ENCODE measurements at places on chromosomes 13 and 19. TPM values are rescaled to one million over a fixed set of nuclear protein-coding genes. Genes with fewer than 3 reads are reported as not detected.

CCDC70 gene
- not detected for total RNA-seq

DNA sequence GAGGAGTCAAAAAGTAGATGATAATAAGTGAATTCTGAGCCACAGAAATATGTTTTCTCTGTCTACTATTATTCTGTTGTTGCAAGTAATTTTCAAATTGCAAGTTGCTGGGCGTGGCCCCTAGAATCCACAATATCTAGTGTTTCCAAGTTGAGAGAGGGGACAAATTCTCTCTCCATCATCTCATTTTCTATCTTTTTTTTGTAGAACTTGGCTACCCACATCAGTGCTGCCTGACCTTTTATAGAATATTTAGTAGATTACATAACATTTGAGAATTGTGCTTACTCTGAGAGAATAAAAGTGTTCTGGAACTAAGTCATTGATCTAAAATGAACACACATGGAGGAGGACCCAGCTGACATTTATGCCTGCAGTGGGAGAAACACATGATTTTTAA lies 110.9 kb upstream of the CSNK1A1L start:
- DNase-seq: no peak
- no peak overlapping the region for H3K4me3 ChIP-seq
- no peak overlapping the region for H3K27ac ChIP-seq
- H3K27me3 ChIP-seq: peaks cover under 1% of the 10 kb centered on the region

GRCh38 chr13:43694146-43694664 lies 92.6 kb downstream of the ENOX1 start:
- H3K4me1 ChIP-seq: no peaks in the 10 kb centered on the region
- H3K27me3 ChIP-seq: no peaks in the 10 kb centered on the region
- H3K4me3 ChIP-seq: no peak overlapping the region
- DNase-seq: no peak
- no peak overlapping the region for H3K27ac ChIP-seq
- no peaks in the 10 kb centered on the region for H3K36me3 ChIP-seq

- no peak overlapping the region for H3K4me3 ChIP-seq
- DNase-seq: no peak
- H3K27ac ChIP-seq: peak overlapping the region; percentile 69
- H3K27me3 ChIP-seq: no peaks in the 10 kb centered on the region
Measured at GRCh38 chr19:41307090-41307875, 2.7 kb upstream of the CCDC97 start.

DNA sequence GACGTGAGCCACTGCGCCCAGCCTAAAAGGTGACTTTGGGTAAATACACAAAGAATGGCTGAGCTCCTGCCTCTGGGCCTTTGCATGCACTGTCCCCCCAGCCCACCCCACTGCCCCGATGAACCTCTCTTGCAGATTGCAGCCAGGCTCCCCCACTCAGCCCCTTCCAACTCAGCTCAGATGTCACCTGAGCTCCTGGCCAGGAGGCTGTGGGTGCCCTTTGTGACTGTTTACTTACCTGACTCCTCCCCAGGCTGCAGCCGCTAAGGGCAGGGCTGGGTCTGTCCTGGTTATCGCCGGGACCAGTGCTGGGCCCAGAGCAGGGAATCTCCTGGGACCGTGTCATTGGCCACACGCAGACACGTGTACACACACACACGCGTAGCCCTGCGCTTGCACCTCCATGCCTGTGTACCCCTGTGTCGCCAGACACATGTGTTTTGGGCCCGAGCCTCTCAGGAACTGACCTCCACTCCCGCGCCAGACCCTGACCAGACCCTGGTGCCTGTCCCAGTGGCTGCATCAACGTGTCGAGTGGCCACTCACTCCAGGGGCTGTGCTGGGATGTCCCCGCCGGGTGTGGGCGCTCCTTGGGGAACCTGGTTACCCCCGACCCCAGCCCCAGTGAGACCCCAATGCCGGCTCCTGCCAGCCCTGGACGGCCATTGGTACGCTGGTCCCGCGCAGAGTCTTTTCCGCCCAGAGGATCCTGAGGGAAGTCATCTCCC lies 18.7 kb downstream of the EFNA2 start:
- no peak overlapping the region for H3K4me3 ChIP-seq
- H3K36me3 ChIP-seq: no peaks in the 10 kb centered on the region
- no peaks in the 10 kb centered on the region for H3K4me1 ChIP-seq
- no peaks in the 10 kb centered on the region for H3K27me3 ChIP-seq

DNA sequence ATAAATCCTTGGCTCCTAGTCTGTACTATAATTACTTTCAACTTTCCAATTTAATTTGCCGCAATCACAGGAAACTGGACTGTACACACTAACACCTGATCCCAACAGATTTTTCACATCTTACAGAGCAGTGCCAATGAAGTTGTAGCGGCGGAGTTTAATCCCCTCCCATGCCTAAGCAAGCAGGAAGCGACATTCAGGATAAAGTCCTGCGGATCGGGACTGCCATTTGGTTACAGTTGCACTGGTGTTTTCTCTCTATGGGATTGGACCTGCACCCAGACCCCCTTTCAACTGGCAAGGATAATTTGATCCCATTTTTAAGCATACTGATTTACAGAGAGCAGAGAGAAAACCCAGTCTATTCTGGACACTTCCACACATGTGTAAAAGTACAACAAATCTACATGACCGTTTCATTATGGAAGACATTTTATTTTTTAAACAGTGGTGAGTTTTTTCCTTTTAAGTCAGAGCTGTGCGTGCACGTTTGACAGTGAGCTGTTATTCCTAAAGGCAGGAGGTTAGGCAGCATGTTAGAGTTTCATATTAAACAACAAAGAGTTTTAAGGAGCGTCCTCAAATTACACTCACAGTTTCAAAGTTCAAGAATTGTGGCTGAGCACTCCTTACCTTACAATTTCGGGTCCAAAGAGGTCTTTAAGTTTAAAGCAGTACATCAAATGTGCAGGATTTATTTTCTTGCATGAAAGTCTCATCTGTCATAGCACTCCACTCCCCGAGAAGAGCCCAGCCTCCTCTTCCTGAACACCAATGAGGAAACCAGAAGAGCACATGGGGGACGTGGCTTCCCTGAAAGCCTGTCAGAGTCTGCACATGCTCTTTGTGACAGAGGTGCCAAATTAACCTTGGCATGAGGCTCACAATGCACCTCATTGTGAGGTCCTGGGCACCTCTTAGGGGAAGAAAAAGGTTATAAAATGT lies 141.6 kb upstream of the RFC3 start:
- no peaks in the 10 kb centered on the region for H3K36me3 ChIP-seq
- no peaks in the 10 kb centered on the region for H3K4me1 ChIP-seq
- H3K27me3 ChIP-seq: no peaks in the 10 kb centered on the region
- peak overlapping the region; percentile 68 for H3K27ac ChIP-seq
- H3K4me3 ChIP-seq: peak overlapping the region; percentile 32

CNN1 gene
- total RNA-seq: 1.5 TPM

ITGBL1 gene
- total RNA-seq: 0.64 TPM

- H3K36me3 ChIP-seq: no peaks in the 10 kb centered on the region
- no peak for DNase-seq
- H3K4me1 ChIP-seq: no peaks in the 10 kb centered on the region
- no peaks in the 10 kb centered on the region for H3K27me3 ChIP-seq
- H3K4me3 ChIP-seq: no peak overlapping the region
- H3K27ac ChIP-seq: no peak overlapping the region
Measured at GRCh38 chr19:31160336-31160926, 188.8 kb downstream of the TSHZ3 start.

DNA sequence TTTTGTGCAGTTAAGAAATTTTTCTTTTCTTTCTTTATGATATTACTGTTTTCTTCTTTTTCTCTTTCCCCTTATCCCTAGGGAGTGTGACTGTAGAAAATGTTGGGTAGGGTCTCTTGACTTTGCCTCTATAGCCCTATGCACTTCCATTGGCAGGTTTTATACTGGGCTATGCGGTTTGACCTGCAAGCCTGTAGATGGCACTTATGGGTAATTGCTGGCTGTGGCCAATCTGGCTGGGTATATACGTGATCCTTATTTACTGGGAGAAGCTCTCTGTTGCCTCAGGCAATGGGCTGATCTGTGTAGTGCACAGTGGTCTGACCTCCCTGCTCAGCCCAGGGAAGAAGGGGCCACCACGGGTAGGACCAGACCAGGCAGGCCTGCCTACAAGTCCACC lies 78.8 kb downstream of the RAP2A start:
- H3K27me3 ChIP-seq: no peaks in the 10 kb centered on the region
- no peak overlapping the region for H3K4me3 ChIP-seq
- no peak overlapping the region for H3K27ac ChIP-seq

FCER2 gene
- total RNA-seq: not detected

GRCh38 chr13:30319655-30320054 lies 12.3 kb upstream of the KATNAL1 start:
- H3K4me3 ChIP-seq: no peak overlapping the region
- no peaks in the 10 kb centered on the region for H3K36me3 ChIP-seq
- no peak overlapping the region for H3K27ac ChIP-seq
- peaks cover 18% of the 10 kb centered on the region for H3K4me1 ChIP-seq
- no peak for DNase-seq
- H3K27me3 ChIP-seq: no peaks in the 10 kb centered on the region

- no peaks in the 10 kb centered on the region for H3K27me3 ChIP-seq
- no peaks in the 10 kb centered on the region for H3K4me1 ChIP-seq
- H3K36me3 ChIP-seq: no peaks in the 10 kb centered on the region
- DNase-seq: no peak
- no peak overlapping the region for H3K27ac ChIP-seq
- no peak overlapping the region for H3K4me3 ChIP-seq
Measured at GRCh38 chr19:46620716-46621115, 4.2 kb downstream of the PTGIR start.

DNA sequence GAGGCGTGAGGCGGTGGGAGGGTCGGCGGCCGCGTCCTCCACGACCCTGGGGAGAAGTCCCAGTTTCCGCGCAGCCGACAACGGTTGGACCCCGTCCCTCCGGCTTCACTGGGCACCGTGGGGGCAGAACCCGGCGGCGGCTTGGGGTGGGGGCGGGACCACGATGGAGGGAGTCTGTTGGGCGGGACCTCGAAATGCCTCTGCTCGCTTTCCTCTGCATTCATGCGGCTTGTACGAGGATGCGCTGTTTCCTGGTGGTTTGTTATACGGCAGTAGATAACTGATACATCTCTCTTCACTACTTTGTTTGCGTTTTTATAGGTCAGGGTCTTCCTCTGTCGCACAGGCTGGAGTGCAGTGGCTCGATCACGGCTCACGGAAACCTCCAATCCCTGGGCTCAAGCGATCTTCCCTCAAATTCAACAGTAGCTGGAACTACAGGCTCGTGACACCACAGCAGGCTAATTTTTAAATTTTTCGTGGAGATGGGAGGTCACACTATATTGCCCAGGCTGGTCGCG lies 24.6 kb upstream of the ZNF846 start:
- H3K4me3 ChIP-seq: peak overlapping the region; percentile 62
- DNase-seq: peak; percentile 66
- H3K4me1 ChIP-seq: no peaks in the 10 kb centered on the region
- H3K27ac ChIP-seq: peak overlapping the region; percentile 66
- no peaks in the 10 kb centered on the region for H3K27me3 ChIP-seq

DNA sequence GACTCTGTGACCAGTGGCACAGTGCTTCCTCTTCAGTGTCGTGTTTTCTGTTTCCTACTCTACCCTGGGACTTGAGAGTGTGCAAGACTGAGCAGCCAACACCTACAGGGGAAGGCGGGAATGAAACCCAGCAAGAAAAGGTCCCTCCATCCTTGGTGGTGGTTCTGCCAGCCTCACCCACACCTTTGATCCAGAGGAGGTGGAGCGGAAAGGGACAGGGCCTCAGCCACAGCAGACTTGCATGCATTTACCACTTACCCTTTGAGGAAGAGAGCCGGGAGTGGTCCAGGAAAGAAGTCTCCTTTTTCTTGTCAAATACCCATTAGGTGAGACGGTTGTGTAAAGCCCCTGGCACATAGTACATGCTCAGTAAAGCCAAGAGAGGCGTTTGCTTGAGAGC lies 164.8 kb upstream of the ZNF536 start:
- no peaks in the 10 kb centered on the region for H3K27me3 ChIP-seq
- no peak for DNase-seq
- H3K27ac ChIP-seq: no peak overlapping the region
- H3K36me3 ChIP-seq: no peaks in the 10 kb centered on the region
- H3K4me3 ChIP-seq: no peak overlapping the region

ZNF560 gene
- total RNA-seq: not detected

DNA sequence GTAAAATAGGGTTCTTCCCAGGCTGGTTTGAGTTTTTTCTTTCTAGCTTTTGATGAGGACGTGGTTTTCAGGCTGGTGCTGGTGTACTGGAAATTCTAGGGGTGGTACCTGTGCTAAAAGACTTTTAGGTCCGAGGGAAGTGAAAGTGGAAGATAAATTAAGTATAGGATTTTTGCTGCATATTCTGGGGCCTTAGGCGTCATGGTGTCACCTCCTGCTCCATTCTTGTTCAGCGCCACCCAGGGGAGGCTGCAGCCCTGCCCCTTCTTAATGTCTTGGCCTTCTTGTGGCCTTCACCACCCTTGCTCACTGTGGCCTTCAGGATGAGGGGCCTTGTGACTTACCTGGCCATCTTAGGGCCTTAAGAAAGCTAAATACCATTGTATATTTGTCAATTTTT lies 12.4 kb downstream of the ZNF552 start:
- H3K4me3 ChIP-seq: no peak overlapping the region
- no peak for DNase-seq
- no peaks in the 10 kb centered on the region for H3K27me3 ChIP-seq
- no peak overlapping the region for H3K27ac ChIP-seq
- no peaks in the 10 kb centered on the region for H3K4me1 ChIP-seq

GRCh38 chr13:40982772-40983171 lies 36.3 kb downstream of the ELF1 start:
- peak overlapping the region; percentile 17 for H3K4me3 ChIP-seq
- H3K4me1 ChIP-seq: no peaks in the 10 kb centered on the region
- DNase-seq: no peak
- H3K36me3 ChIP-seq: no peaks in the 10 kb centered on the region
- H3K27me3 ChIP-seq: no peaks in the 10 kb centered on the region
- peak overlapping the region; percentile 87 for H3K27ac ChIP-seq

ARGLU1 gene
- 24.0 TPM for total RNA-seq

GFY gene
- not detected for total RNA-seq

PDE4A gene
- 1.3 TPM for total RNA-seq

DNA sequence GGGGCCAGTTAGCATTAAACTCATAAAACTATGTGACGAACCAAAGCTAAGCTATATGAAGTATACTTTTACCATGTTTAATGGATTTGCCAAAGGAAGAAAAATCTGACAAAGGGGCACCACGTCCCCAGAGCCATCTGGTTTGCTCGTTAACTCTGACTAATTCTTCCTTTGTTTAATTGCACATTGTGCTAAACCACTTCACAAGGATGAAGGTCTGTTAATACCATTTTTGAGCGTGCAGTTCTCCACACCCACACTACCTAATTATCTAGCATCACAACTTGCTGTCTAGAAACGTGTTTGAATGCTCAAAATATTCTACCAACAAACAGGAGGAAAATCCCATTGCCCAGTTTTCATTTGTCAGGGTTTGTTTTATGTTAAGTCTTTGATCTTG lies 74.8 kb downstream of the COL4A1 start:
- peak overlapping the region; percentile 63 for H3K27ac ChIP-seq
- no peak overlapping the region for H3K4me3 ChIP-seq

DNA sequence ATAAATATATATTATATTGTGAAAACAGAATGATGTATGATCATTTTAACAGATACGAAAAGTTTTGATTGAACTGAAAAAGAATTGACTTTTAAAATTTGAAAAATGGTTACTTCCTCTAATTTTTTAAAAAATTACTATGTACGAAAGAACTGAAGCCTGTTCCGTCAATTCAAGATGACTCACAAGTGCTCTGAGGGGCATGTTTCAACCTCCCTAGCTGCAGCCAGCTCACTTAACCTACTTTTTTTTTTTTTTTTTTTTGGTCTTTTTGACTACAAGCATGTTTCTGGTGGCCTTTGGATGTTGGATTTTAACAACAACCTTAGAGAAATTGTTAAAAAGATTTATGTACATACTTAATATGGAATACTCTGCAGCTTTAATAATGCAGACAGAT lies 1139.3 kb downstream of the DIAPH3 start:
- H3K36me3 ChIP-seq: no peaks in the 10 kb centered on the region
- DNase-seq: no peak
- H3K27ac ChIP-seq: no peak overlapping the region
- no peak overlapping the region for H3K4me3 ChIP-seq
- H3K4me1 ChIP-seq: no peaks in the 10 kb centered on the region

Data from right lobe of liver (tissue), 6 donors.